ENCODE measurements at places on chromosomes 2 and 18.

GRCh38 chr2:111622859-111623258 is 261.1 kb downstream of the ANAPC1 start:
- no peak for DNase-seq

GRCh38 chr2:238562446-238562845 is 135.7 kb downstream of the ASB1 start:
- DNase-seq: no peak

DNA sequence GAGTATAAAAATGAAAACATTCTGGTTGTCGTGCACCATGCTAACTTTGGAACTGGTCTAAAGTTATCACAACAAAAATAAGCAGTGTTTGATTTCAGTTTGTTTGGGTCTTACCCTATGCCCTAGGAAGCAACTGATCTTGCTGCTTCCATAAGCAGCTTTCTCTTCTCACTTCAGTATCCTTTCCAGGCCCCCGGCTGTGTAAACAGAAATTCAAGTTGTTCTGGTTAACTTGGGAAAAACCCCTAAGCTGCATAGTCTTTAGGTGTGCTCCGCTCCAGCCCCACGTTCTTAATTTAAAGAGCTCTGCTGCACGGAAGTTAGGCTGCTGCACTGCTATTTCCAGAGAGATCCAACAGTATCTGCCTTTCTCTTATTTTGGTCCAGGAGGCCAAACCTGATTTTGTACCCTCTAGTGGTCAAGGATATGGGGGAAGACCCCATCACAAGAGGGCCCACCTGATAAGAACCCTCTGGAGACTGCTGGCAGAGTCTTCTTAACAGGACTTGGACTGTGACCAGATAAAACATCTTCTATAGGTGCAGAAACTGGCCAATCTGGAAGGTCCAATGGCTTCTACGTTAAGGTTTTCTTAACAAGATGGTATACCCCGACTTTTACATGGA is 69.1 kb downstream of the FEZ2 start:
- DNase-seq: no peak

DNA sequence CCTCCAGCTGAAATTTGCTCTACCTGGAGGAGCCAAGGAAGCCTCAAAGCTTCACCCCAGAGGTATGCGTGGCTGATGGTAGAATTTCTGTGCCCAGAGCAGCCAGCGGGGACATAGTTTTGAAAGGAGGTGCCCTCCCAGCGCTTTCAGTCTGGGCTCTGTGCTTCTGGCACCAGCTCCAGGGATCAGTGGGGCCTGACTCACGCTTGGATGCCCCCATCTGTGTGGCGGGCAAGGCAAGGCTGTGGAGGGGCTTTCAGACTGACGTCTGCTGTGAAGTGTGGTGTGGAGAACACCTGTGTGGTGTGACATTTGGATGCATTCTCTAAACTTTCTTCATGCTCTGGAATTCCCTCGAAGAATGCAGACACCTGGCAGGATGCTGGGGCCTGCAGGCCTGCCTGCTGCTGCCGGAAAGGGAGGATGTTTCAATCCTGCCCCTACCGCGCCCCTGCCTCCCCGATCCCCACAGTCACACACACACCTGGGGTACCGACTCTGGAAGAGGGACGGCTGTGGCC is 84.1 kb downstream of the CTIF start:
- peak; percentile 24 for DNase-seq

DNA sequence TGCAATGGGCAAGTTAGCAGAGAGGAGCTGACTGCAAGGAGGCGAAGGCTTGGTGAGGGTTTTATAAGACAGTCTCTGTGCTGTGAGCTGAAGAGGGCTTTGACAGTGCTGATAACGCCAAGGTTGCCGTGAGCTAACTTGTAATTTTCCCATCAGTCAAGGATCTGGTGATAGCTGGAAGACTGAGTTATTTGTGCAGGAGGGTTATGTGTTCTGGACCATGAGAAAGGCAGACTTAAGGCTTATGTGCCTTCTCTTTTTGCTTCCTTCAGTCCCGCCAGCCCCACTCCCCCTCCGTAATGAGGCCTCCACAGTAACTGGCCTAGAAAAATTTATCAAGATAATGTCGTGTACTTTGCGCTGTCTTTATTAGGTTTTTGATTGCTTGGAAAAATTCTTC is 94.6 kb downstream of the RTP5 start:
- DNase-seq: no peak

GRCh38 chr2:235479604-235480003 is 14.2 kb upstream of the AGAP1 start:
- DNase-seq: no peak

GRCh38 chr2:241030333-241030680 is 31.9 kb downstream of the SNED1 start:
- DNase-seq: no peak

- DNase-seq: peak; percentile 55
These were observed 753.0 kb downstream of the CNTNAP5 start for GRCh38 chr2:124778076-124778475.

GRCh38 chr2:45712570-45712969 is 61.1 kb downstream of the PRKCE start:
- DNase-seq: no peak

GRCh38 chr2:127305990-127306585 is 12.1 kb upstream of the ERCC3 start:
- DNase-seq: no peak

- no peak for DNase-seq
These were observed 113.2 kb downstream of the SH3RF3 start for GRCh38 chr2:109242210-109242653.

DNA sequence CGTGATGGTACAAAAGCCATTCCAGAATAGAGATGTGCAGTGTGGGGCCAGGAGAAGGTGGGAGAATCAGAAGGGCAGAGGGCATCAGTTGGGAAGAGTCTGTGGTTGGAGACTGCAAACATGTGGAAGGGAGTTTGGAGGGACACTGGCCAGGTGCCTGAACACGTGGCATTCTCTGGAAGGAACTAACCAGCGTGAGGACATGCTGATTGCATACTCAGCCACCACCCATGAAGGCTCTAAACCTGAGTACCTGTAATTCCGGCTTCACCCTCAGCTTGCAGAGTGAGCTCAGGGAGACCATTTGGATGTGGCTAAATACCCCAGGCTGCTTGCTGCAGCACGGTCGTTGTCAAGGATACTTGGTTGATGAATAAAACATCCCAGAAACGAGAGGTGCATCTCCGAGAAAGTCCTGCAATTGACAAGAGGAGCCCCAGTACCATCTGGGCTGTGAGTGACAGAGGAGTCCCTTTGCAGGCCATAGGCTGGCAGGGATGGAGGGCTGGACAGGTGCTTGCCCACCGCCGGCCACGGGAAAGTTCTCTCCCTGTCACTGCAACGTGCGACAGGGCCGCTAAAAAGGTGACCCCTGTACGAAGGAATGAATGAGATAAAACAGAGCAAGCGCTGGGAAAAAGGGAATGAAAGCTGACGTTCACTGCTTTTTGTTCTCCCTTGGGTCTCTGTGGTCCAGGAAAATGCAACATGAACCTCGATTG is 5.0 kb downstream of the ACKR3 start:
- DNase-seq: no peak

DNA sequence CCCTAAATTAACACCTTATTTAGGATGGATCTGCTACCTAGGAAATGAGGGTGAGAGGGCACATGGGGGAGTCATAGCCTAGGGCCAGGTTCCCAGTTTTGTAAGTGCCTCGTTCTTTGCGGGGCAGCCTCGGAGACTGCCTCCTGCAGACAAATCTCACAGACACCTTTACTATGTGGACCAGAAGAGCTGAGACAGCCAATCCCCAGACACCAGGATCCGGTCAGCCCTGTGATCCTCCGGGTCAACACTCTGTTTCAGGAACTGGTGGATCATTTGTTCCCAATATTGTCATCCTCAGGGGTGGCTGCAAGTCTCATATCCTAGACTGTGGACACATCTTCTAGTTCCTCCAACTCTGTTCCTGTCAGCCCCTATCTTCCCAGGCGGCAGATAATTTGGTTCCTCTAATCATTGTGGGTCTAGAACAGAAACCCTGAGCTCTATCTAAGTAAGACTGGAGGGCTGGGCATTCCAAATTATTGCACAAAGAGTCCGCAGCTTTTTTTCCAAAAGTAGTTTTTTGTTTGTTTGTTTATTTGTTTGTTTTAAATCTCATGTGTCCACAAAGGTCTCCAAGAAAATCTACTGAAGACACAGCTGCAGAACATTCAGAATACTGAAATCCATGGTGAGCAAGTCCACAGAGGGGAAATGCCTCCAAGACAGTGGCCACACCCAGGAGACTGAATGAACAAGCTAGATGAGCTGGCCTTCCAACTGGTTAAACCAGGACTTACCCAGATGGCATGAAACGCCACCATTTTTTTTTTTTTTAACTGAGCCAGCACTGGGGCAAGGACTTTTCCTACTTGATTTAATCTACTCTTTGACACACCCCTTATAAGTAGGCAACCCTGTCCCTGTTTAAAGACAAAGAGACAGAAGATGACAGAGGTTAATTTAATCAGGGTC is 6.2 kb upstream of the GDF7 start:
- DNase-seq: peak; percentile 29

DNA sequence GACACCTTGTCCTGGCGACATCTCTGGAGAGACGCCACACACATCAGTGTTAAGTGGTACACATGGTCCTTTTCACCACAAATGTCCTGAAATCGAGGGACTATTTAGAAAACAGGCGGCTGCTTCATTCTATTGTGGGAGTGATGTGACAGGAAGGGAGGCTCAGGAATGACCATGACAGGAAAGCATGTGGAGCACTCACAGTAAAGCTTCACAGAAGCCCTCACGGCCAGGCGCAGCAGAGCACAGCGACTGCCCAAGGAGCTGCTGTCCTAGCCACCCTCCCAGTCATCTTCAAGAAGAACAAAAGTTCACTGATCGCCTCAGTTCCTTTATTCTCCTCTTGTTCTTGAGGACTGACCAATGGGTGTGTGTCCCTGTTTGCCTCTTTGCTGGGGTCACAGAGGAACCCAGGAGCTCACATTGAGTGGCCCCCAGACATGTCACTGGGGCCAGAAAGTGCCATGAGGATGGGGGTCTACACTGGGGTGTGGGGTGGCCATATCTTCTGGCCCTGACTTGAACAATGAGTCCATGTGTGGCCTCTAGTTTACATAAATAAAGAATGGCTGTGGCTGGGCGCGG is 84.6 kb upstream of the RANBP2 start:
- DNase-seq: no peak

DNA sequence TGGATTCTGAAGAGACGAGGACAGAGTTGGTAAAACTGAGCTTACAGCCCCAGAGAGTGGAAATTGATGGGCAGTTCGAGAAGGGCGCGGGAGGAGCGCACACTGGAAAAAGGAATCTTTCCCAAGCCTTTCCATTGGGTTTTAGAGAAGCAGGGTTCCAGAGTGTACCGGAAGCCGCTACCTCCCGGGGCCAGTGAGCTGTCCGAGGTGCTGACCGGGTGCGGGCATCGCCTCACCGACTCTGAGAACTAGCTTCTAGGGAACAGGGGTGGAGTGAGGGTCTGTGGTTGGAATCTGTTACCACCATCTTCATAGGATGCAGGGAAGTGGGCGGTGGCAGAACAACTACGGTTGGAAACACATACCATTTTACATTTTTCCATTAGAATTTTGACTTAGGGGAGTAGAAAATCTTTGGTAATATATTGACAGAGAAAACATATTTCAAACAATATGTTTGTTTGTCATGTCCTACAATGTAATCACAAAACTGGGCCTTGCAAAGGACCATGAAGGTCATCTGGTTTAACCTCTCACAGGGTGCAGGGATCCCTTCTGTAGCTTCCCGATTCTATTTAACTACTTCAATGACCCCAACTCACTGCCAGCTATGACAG is 724 bp downstream of the NMS start:
- DNase-seq: peak; percentile 31

DNA sequence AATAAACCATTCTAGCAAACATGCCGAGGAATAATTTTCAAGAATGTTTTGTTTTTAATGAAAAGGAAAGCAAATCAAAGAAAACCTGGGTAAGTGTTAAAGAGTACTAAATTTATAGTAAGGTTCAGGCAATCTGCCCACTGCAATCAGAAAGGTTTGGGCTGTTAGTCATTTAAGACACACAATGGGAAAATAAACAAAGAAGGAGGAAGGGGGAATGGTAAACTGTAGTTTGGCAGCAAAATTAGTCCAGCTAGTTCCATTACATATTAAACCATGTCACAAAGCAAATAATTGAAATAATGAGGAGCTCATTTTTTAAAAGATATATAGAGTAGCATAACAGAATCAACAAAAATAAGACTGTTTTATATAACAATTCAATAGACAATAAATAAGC is 87.5 kb upstream of the COPS8 start:
- DNase-seq: peak; percentile 8

DNA sequence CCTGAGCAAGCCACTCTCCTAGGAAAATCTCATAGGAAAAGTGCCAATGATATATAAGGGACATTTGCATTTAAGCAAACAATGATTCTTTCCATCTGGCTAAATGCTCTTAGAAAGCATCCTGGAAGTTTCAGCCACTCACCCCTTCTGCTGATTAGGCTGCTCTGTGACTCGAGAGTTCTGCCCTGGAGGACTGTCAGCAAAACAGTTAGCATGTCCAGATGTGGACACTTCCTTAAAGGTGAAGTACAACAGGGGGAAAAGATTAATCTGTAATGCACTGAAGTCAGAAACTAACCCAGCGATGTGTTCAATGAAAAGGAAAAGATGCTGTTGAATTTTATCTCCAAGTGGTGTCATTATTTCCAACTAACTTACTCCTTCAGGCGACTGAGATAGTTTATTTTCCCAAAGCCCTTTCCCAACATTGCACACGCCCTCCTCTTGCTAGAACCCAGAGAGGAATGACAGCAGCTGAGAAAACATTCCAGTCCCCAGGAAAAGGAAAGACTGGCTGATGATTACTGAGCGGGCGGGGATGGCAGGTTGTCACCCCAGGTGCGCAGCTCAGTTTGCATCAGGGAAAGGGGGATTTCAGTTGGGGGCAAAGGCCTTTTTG is 214.0 kb downstream of the SS18 start:
- DNase-seq: no peak

DNA sequence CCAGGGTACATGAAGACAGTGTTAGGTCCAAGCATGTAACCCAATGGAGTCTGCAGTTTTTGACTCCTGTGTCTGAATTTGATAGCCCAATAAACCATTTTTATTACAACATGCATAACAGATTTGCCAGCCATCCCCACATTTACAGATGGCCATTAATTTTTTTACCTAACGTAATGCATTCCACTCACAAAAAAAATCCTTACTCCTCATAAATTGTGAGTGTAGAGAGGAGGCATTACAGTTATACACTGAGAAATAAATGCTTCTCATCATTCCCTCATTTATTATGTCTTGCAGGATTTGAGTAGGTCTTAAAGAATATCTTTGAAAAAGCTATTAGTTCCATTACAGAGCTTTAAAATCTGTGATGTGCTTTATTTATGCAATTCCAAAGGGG is 193.8 kb downstream of the CMPK2 start:
- no peak for DNase-seq

GRCh38 chr2:111710085-111710484 is 173.9 kb downstream of the ANAPC1 start:
- DNase-seq: no peak

DNA sequence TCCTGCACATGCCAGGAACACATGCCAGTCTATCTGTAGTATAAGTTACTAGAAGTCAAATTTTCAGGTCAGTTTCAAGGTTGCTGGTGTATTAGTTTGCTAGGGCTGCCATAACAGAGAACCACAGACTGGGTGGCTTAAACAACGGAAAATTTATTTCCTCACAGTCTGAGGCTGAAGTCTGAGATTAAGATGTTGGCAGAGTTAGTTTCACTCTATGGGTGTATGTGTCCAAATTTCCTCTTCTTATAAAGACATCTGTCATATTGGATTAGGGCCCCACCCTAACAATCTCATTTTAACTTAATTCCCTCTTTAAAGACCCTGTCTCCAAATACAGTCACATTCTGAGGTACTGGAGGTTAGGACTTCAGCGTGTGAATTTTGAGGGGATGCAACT is 26.5 kb downstream of the B3GNT7 start:
- no peak for DNase-seq

GRCh38 chr2:168592181-168592831 is 136.2 kb downstream of the CERS6 start:
- no peak for DNase-seq

Data from RWPE1 (cell line).